ENCODE measurements at places on chromosomes 11 and 22.

- no peak for DNase-seq
Observed at GRCh38 chr11:937841-938261, 12.2 kb downstream of the AP2A2 start.

- DNase-seq, result no peak
Observed at GRCh38 chr11:117220999-117221774, 10.7 kb downstream of the PCSK7 start.

DNA sequence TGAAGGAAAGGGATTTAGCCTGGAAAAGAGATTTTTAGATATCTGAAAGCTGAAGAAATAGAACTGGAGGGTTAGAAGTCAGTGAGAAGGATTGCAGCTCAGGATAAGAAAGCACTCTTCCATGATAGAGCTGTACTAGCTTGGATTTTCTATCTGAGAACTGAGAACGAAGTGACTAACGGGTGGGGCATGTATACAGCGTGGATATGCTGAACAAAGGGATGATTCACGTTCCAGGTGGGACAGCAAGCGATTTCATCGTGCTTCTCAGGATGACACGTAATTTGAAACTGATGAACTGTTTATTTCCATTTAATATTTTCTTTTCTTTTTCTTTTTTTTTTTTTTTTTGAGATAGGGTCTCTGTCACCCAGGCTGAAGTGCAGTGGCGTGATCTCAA, 53.0 kb downstream of the GRAMD1B start:
- no peak for DNase-seq

DNA sequence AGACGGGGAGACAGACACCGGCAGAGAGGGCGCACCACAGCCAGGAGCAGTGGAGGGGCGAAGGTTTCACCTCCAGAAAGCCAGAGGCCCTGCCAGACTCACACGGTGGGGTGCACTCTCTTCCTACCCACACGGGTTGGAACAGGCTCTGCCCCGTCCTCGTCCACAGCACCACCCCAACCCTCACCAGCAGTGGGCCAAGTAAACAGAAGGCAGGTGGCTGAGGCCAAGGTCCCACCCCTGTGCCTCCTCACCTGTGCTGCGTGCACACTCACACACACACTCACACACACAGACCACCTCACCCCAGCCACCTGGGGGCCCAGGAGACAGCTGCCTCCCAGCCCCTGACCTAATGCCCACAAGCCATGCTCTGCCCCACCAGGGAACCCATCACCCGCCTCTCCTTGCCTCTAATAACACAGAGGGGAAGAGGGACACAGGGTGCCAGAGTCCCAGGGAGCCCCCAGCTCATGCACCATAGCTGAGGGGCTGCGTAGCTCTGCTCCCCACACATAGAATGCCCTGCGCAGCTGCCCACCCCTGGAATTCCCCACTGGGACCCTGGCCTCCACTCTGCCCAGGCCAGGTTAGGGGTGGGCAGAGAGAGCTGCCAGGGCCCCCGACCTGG, 3.1 kb downstream of the CYB5R3 start:
- no peak for DNase-seq

- DNase-seq, result no peak
Observed at GRCh38 chr11:48122246-48122645, 94.4 kb upstream of the OR4B1 start.

DNA sequence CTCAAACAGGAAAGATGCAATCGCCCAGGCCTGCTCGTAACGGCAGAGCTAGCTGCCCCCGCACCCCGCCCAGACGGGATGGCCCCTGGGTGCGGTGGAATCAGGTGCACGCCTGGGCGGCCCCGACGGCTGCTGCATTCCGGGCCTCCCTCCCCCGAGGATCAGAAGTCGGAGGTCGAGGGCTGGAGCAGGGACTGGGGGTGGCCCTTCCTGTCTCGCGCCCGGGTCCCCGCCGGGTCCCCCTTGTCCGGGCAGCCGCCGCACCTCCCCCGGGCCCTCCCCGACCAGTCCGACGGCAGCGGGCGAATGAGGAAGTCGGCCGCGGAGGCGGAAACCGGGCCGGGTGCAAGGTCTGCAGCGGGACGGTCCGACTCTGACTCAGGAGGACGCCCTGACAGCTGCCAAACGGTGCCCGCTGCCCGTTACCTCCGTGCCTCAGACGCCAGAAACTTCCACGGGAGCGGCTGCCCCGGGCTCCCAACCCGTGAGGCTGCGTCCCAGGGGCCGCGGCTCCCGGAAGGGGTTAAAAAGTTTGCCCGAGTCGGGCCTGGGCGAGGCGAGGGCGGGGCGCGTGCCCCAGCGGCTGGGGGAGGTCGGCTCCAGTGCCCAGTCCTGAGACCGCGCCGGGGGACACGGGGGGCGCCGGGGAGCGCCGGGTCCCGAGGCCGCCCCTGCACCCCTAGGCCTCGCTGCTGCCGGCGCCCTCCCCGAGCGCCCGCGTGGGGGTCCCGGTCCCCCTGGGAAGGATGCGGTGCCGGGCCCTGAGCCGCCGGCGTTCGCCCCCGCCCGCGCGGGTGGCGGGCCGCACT, 663 bp downstream of the MYH9 start:
- no peak for DNase-seq
